ENCODE measurements at places on chromosomes 3 and 15.

GRCh38 chr15:33871980-33872379, 96.3 kb upstream of the CHRM5 start:
- no peak for DNase-seq

GRCh38 chr3:9703736-9704346, at the start of gene CPNE9:
TSS of gene CPNE9 (plus strand) at chr3:9703833. CDS start at chr3:9703997, 164 bp downstream.
- DNase-seq = peak; percentile 27

GRCh38 chr3:128297401-128298138, 144.3 kb downstream of the EEFSEC start:
- no peak for DNase-seq

- DNase-seq = peak; percentile 26
These were observed 355.3 kb upstream of the RORA start for GRCh38 chr15:61584410-61584809.

DNA sequence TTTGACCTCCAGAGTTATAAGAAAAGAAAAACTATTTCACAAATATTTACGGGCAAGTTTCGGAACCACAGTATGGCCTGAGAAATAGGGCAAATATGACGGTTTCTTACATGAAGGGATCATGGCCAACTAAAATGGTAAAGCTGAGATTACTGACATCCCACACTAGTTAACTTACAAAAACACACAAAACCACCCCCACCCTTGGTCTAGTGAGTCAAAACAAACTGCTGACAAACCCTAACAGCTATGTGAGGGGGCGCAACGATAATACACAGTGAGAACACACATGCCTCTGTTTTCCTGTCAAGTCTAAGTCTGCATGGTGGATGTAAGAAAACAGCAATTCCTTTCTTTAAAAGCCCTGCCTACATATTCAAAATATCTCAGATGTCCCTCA, 32.3 kb downstream of the CBLB start:
- peak; percentile 77 for DNase-seq

- DNase-seq = peak; percentile 15
These were observed 1.1 kb upstream of the GABRB3 start for GRCh38 chr15:26773917-26774316.

DNA sequence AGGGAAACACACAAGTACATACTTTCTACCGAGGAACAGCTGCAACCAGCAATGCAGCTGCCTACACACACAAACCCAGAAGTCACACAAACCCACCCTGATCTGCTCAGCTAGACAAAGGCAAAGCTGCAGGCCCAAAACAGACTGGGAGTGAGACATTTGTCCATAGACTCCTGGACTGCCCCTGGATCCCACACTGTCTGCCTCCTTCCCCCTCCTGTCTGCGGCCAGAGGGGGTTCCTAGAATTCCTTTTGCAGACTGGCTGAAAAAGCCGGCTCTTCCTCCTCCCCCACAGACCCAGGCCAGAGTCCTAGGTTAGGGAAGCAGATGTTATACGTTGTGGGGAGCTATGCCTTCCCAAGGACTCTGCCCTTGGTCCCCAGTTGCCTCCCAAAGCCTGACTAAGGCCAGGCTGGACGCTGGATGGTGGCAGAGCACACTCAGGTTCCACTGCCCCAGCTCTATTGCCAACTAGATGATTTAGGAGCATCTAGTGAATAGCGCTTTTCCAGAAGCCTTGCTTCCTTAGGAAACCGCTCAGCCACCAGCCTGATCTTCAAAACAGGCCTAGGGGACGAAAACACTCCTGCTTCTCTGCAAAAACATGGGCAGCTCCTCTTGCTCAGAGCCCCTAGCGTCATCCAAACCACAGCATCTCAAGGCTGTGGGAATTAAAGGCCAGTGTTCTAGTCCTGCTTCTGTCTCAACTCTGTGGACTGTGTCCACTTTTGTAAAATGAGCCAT, 37.4 kb upstream of the CILP start:
- DNase-seq = peak; percentile 15

GRCh38 chr3:107837895-107838612, 252.8 kb downstream of the CD47 start:
- no peak for DNase-seq

Measured in astrocyte of the hippocampus (primary cell).